ENCODE measurements at places on chromosomes 6 and 20.

GRCh38 chr6:169175360-169175887 lies 78.2 kb downstream of the THBS2 start:
- no peak for DNase-seq

- DNase-seq = no peak
These were observed 178.1 kb upstream of the MOCS1 start for GRCh38 chr6:40112350-40112749.

- DNase-seq = no peak
These were observed 442.3 kb downstream of the EPHA7 start for GRCh38 chr6:92977018-92977417.

DNA sequence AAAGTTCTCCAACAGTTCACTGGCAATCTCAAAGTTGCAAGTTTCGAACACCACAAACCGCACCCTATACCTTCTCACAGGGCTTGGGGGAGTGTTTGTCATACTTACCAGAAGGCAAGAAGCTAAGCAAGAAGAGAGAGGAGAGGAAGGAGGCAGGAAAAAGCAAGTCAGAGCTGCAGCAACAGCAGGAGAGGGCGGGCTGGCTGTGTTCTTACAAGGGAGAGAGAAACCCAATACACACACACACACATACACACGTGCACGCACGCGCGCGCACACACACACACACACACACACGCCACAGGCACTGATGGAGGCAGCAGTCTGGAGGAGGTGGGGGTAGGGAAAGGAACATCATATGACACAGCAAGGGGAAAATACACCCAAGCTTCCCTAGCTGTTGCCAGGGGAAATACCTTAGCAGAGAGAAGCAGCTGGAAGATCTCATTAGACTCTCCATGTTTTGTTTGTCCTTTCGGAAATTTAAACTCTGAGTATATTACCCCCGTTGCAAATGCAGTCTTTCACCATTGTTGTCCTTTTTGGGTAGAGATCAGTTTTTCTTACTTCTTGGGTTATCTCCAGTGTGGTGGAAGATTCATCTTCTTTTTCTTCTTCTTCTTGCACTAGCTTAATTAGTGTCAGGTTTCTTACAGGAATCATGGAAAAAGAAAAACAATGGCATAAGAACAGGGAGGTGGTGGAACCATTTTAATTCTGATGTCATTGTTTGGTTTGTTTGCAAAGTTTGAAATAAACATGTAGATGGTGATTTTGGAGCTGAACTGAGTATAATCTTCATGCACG lies at the start of gene TXLNB:
Gene TXLNB (minus strand): TSS at position 186 of the 807 bp plus-strand sequence. CDS start 3,099 bp downstream, outside the sequence.
- DNase-seq = peak; percentile 93

GRCh38 chr6:159151266-159151855 lies 17.8 kb upstream of the FNDC1 start:
- peak; percentile 58 for DNase-seq

DNA sequence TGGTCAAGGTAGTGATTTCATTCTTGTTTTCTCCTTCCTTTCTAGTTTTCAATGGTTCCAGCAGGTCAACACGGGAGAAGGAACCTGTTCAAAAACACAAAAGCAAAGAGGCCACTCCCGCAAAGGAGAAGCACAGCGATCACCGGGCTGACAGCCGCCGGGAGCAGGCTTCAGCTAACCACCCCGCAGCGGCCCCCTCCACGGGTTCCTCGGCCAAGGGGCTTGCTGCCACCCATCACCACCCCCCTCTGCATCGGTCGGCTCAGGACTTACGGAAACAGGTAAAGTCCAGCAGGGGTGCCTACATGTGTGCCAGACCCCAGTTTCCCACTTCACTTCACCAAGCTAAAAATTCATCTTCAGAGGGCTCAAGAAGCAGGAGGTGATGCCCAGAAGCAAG lies 175.6 kb downstream of the DTNBP1 start:
- no peak for DNase-seq

GRCh38 chr20:19888269-19888671 lies 128.9 kb upstream of the NAA20 start:
- no peak for DNase-seq

DNA sequence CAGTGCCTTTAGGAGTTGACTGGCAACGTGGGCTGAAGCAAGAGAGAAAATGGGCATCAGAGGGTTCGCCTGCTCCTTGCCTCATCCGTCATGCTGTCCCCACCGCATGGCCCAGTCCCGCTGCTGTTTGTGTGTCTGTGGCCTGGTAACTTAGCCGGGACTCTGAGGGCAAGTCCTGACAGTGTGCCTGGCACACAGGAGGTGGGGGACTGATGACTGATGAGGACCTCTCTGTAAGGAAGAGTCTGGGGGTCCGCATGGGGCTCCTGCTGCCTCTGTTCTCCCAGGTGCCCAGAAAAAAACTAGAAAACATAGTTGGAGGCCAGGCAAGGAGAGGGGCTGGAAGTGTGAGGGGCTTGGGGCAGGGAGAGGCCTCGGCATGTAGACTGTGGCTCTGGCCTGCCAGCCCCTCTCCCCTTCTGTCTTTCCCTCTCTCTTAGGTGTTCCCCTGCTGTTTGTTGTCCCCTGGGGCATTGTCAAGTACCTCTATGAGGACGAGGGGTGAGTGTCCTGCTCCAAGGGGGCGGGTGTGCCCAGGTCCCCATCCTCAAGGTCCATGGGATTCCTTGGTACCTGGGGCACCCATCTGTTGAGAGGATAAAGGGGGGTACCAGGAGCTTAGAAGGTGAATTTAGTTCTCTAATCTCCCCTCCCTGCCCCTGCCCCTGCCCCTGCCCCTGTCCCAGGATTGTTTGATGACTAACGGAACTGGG lies 29.5 kb downstream of the GLP1R start:
- DNase-seq = no peak

GRCh38 chr20:25217161-25218108 lies 21.9 kb downstream of the ENTPD6 start:
- no peak for DNase-seq

DNA sequence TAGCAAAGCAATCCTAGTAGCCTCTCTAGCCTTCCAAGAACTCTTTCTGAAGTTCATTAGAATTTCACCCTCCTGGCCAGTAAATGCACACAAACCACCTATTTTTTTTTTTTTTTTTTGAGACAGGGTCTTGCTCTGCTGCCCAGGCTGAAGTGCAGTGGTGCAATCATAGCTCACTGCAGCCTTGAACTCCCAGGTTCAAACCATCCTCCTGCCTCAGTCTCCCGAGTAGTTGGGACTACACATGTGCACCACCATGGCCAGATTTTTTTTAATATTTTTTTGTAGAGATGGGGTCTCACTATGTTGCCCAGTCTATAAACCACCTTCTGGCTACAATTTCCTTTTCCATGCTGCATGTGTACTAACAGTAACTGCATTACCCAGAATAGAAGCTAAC lies 301.3 kb downstream of the ZNF217 start:
- DNase-seq = no peak

GRCh38 chr6:167091026-167091804 lies 31.7 kb upstream of the CCR6 start:
- no peak for DNase-seq

GRCh38 chr20:22511943-22512910 lies 72.1 kb downstream of the FOXA2 start:
- DNase-seq = no peak

DNA sequence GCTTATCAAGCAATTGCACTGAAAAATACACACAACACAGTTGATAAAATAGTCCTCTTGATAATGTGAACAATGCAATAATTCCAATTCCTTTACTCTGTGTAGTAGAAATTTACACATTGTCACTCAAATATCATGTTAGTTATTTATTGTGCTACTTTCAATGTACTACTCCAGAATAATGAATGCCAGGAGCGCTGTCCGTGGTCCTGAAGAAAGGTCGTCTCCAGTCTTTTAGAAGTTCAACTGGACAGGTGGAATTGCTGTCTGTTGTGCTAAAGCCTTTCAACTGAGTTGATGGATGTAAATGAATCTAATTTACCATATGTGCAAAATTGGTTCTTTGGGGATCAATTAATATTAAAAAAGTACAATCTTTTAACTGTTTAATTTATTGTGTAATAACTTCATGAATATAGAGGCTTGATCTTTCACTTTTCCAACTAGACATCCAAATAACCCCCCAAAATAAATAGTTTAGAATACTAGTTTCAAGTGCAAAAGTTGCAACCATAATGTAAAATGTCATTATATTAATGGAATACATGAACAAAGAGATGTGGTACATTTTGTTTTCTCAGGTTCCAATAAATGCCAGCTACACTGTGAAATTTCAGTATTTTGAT lies 3.2 kb downstream of the GRIK2 start:
- DNase-seq = peak; percentile 40

- DNase-seq = no peak
These were observed 34.8 kb downstream of the IYD start for GRCh38 chr6:150403458-150404246.

DNA sequence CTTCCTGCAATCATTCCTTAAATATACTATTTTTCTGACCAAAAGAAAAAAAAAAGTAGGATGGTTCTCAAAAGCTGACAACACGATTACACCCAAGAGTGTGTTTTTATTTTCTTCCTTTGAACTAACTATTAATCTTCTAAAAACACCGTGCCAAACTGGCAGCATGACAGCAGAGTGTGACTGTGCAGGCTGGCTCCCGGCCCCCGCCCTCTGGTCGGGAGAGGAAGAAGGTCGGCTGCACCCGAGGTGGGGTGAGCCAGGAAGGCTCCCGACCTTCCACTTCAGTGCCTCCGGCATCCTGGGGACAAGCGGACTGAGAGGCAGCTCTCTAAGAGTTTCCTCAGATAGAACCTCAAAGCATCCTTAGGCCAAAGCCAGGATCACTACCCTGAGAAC lies 29.2 kb downstream of the SLC22A23 start:
- DNase-seq = no peak

GRCh38 chr6:106785298-106785697 lies 155.9 kb downstream of the QRSL1 start:
- DNase-seq = no peak

- DNase-seq = no peak
These were observed 10.4 kb upstream of the ACAT2 start for GRCh38 chr6:159751448-159751847.

DNA sequence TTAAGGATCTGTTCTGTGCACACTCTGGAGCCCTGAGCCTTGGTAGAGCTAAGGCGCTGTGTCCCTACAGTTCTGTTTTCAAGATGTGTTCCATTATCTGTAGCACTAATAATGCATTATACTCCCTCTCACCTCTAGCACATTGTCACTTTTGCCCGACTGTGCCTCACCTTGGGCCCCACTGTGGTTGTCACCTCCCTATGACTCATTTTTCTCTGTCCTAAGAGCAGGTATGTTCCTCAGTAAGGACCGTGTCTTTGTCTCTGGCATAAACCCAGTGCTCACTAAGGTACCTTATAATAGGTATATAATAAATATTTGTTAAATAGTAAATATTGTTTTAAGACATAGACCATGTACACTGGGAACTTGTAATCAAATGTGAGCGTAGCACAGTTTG lies 942.5 kb upstream of the CITED2 start:
- DNase-seq = no peak

GRCh38 chr6:91476000-91476399 lies 889.1 kb upstream of the MAP3K7 start:
- no peak for DNase-seq

- peak; percentile 22 for DNase-seq
These were observed 73.4 kb upstream of the NOX3 start for GRCh38 chr6:155528982-155529453.

- DNase-seq = no peak
These were observed 311.9 kb upstream of the PRDM1 start for GRCh38 chr6:105774247-105774646.

- DNase-seq = no peak
These were observed 76.9 kb downstream of the CD83 start for GRCh38 chr6:14194483-14194882.

GRCh38 chr6:10382728-10383330 lies 32.0 kb downstream of the TFAP2A start:
- no peak for DNase-seq

- no peak for DNase-seq
These were observed 508.9 kb upstream of the NOX3 start for GRCh38 chr6:155964544-155964943.

DNA sequence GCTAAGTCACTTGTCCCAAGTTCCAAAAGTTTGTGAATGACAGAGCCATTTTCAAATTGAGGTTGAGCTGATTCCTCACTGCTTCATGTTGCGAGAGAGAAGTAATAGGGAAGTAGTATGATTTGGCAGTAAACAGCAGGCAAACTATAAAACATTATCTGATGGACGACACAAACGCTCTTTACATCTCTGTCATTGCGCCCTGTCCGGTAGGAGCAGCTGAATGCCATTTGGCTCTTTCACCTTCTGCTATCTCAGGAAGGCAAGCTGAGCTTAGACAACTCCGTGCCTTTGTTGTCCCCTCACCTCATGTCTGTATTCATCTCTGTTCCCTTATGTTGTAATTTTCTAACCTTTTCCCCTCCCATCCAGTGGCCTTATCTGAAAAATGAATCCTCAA lies 440.7 kb upstream of the FLRT3 start:
- DNase-seq = no peak

- no peak for DNase-seq
These were observed 30.0 kb upstream of the FBXL4 start for GRCh38 chr6:98977671-98978292.

GRCh38 chr20:64080013-64080812 lies at the start of gene OPRL1:
OPRL1 (plus strand) TSS chr20:64080082; CDS start chr20:64092721, 12,639 bp downstream.
- no peak for DNase-seq

DNA sequence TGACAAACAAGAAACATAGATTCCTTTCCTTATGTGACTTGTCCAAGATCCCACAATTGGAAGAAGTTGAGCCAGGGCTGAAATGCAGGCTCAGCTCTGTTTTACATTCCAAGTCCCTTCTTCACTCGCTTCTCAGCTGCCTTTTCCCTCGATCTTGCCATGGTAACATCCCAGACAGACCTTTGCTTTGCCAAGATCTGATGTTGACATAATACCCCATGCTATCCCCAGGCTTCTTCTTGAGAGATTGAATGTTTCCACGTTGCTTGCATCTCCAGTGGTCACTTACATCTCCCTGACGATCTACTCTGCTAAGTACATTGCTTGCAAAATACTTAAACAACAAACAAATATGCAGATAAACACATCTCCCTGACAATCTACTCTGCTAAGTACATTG lies 63.5 kb downstream of the TBXT start:
- DNase-seq = no peak

GRCh38 chr6:139422105-139423036 lies 47.9 kb upstream of the CITED2 start:
- no peak for DNase-seq

DNA sequence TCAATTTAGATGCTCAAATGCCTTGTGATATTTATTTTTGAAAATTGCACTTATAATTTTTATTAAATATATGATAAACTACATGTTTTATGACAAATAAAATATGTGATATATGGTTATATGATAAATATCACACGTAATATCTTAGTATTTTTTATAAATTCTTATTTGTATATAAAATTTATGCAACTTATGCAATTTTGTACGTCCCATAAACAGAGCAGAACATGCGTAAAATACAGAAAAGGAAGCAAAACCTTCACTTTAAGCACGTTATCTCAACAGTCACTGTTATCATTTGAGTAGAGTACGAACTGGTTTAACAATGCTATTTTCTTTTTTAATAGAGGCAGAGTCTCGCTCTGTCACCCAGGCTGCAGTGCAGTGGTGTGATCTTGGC lies 15.7 kb upstream of the ADRM1 start:
- DNase-seq = no peak
